ENCODE measurements at places on chromosomes 11 and 22. TPM values are rescaled to one million over a fixed set of nuclear protein-coding genes. Genes with fewer than 3 reads are reported as not detected.

The KDM4D gene
- total RNA-seq: 1.5 TPM

The C1QTNF4 gene
- 3.5 TPM for total RNA-seq

The ASPHD2 gene
- 11.1 TPM for total RNA-seq

The SERHL2 gene
- total RNA-seq: 2.1 TPM

The LRRC56 gene
- total RNA-seq: 2.1 TPM

The FXYD6 gene
- 44.6 TPM for total RNA-seq

The NLRX1 gene
- total RNA-seq: 12.9 TPM

The TUB gene
- 29.9 TPM for total RNA-seq

The POU2AF3 gene
- total RNA-seq: 1.6 TPM

The MOGAT2 gene
- total RNA-seq: not detected

The TOMT gene
- not detected for total RNA-seq

The ACR gene
- total RNA-seq: not detected

Data from H1 (cell line).